ENCODE measurements at places on chromosomes 11 and 22. TPM values are rescaled to one million over a fixed set of nuclear protein-coding genes. Genes with fewer than 3 reads are reported as not detected.

SCARF2 gene
- polyA plus RNA-seq, result 0.07 TPM

APOA5 gene
- polyA plus RNA-seq, result not detected

GALNT18 gene
- not detected for polyA plus RNA-seq

OR8G5 gene
- polyA plus RNA-seq, result not detected

VPREB3 gene
- polyA plus RNA-seq, result 0.92 TPM

GRCh38 chr11:15699978-15700377 lies 585.3 kb downstream of the INSC start:
- DNase-seq, result no peak

DNA sequence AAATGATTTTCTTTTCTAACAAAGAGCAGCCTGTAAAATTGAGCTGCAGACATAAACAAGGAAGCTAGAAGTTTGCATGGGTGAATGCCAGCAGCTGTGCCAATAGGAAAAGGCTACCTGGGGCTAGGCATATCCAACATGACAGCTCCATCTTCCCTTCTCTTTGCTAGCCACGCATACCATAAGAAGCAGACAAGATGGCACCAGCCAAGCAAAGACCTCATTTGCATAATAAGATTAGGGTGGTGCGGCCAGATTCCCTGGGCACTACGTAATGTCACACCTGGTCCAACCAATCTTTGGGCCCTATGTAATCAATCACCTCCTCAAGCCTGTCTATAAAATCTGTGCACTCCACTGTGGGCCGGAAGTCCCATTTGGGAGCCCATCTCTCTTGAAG lies 108.3 kb downstream of the SWAP70 start:
- DNase-seq, result no peak

DNA sequence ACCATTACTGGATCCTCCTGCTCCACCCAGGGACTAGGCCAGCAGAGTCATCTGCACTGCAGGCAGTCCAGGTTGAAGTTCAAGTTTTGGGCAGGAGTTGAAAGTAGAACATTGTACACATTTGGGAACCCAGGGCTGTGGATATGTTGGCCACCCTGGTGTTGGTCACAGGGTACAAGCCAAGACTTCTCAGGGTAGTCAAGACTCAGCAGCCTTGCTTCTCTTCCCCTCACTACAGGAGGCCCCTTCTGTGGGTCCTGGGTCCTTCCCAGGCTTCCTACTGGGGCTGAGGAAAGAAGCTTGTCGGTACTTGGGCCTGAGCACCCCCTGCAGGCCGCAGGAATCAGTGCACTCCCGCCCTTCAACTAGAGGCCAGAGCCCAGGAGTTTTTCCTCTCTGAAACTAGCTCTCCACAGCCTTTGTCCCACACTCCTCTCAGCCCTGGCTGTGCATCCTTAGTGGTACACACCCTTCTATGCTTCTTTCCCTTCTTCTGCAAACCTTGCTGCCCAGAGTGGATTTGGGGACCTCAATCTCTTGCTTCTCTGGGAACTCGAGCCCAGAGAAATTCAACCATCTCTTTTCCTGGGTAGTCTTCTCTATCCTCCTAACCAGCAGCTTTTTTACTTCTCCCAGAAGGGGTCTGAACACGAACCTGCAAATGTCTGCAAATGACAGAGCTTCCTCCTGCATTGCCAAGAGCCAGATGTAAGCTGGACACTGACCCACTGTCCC lies 2.6 kb upstream of the HPX start:
- peak; percentile 42 for DNase-seq

- no peak for DNase-seq
Observed at GRCh38 chr11:74268456-74268855, 43.0 kb downstream of the P4HA3 start.

- DNase-seq, result peak; percentile 73
Observed at GRCh38 chr22:46149512-46150033, 753 bp upstream of the PPARA start.

DNA sequence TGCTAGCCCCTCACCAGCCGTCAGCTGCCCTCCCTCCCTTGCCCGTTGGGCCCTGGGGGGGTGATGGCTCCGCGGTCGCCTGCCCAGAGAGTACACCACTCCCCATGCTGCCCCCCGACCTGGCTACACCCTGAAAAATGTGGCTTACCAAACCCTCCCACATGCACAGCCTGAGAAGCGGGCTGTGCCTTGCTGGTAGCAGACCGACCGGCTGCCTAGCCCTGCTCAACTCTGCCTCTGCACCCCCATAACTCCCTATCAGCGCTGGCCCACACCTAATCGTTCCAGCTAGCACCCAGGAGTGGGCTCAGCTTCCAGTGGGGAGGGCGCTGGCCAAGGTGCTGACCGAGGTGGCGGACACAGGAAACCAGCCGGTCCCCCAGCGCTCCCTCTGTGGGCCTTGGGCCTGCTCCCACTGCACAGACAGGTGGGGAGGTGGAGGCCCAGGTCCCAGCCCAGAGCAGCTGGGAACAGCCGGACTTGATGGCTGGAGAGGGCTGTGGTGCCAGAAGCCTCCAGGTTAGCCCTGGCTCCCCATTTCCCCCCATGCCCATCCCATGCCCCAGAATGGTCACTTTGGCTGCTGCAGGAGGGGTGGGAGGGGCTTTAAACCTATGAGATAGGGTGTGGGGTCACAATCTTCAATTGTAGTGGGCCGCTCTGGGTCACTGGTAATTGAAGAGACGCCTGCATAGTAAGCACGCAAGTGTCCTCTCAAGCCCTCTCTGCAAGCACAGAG lies 32.1 kb upstream of the PRODH start:
- no peak for DNase-seq

DNA sequence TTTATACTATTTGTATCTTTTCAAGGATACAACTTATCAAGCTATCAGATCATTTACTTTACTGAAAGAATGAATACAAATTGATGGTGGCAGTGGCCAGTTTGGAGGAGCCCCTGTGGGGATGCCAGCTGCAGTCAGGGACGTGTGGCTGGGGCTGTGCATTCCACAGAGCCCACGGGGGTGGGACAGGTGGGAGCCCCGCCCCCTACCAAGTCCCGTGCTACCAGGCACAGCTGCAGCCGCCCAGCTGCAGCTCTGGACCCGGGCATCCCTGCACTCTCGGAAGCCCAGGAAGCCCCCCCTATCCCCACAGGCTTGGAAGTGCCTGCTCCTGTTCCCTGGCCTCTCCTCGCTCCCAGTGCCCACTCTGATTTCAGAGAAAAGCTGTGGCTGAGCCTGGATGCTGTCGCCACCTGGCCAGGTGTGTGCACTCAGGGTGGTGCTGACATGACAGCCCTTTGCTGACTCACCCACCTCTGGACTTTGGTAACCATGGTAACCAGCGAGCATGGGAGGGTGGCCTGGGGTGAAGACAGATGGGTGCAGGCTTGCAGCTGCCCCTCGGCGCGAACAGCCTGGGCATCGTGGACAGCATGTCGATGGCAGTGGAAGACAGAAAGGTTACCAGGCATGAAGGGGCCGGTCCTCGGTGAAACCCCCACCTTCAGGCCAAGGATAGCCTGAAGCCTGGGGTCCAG lies 138.1 kb downstream of the SBF2 start:
- DNase-seq, result no peak

DNA sequence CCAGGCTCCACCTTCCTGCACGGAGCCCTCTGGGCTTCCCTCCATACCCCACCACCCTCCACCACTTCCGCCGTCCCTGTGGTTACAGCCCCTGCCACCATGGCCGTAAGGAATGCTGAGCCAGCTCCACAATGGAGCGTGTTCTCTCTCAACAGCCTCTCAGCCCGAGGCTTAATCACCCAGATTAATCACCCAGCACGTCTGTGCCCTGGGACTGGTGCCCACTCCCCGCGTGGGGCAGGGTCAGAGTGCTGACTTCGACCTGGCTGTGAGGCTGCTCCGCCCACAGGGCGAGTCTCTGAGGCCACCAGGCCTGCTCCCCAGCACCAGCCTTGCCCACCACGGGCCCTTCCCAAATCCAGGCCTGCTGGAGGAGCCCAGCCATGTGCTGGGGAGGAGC lies 4.0 kb upstream of the TH start:
- no peak for DNase-seq

DNA sequence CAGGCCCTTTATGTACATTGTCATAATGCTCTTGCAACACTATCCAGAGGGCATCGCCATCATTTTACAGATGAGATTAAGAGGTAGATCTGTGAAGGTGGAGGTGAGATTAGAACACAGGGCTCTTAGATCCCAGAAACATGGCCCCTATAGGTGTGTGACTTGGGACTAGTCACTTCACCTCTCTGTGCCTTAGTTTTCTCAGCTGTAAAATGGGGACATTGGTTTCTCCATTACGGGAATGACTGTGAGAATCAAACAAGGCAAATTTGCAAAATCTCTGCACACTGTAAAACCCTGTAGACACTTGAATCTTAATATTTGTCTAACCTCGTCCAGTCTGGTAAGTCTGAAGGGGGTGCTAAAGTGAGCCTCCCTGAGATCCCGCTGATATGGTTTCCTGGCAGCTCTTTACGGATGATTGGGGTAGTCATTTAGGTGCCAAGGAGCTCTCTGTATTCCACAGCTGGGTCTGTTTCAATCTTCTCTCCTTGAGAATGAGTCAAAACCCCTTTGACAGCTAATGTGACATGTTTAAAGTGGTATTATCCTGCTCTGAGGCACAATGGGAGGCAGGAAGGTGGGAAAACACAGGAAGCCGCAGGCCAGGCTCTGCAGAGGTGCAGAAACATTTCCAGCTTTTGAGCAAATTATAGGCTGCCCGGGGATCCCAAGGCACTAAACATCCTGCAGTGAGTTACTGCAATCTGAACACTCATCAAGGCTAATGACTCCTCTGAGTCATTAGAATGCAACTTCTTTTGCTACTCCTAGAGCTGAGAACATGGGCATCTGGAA lies 140.8 kb downstream of the CCDC81 start:
- no peak for DNase-seq

DNA sequence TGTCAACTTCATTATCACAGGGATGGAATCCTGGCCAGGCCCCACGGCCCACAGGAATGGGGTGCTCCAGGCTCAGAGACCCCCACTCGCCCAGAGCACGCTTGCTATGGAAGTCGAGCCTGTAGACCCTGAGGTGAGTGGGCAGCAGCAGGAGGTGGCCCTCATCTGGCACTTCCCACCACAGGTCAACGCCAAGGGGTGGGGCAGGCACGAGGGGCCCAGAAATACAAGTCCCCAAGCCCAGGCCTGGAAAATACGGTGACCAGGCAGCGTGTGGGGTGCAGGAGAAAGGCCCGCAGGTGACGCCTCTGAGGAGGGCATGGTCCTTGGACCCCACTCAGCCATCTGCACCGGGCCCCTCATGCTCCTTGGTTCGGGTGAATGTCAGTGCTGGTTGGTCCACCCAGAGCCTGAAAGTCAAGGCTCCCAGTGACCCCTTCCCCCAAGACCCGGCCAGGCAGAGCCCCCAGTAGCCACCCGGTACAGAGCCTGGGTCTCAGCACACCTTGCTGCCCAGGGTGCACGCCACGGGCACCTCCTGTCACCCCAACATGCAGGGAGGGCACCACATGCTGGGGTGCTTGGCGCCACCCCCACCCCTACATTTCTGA lies 2.4 kb downstream of the MOB2 start:
- DNase-seq, result no peak

DNA sequence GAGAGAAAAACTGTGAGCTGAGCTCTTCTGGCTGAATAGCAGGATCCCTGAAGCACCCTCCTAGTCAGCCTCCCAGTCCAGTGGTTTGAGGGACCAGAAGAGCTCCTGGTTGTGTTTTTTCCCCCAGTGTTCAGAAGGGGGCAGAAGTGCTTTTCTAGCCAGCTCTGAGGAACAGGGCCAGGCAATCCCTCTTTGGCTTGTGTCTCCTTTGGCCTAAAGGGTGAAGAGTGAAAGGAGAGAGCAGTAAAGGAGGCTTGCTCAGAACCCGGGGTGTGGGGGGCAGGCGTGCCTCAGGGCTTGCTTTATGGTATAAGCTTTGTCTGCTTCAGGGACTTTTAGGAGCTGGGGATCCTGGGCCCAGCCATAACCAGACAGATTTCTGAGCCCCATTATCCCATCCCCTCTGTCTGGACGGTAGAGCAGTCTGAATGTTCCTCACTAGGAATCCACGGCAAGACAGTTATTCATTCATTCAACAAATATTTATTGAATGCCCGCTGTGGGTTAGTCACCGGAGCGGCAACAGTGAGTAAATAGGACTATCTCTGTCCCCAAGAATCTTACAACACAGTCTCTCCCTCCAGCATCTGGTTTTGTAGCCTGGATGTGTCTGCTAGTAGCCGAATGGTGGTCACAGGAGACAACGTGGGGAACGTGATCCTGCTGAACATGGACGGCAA lies 14.5 kb downstream of the ACP2 start:
- peak; percentile 19 for DNase-seq

GRCh38 chr11:43746670-43747069 lies 66.1 kb downstream of the HSD17B12 start:
- no peak for DNase-seq

DNA sequence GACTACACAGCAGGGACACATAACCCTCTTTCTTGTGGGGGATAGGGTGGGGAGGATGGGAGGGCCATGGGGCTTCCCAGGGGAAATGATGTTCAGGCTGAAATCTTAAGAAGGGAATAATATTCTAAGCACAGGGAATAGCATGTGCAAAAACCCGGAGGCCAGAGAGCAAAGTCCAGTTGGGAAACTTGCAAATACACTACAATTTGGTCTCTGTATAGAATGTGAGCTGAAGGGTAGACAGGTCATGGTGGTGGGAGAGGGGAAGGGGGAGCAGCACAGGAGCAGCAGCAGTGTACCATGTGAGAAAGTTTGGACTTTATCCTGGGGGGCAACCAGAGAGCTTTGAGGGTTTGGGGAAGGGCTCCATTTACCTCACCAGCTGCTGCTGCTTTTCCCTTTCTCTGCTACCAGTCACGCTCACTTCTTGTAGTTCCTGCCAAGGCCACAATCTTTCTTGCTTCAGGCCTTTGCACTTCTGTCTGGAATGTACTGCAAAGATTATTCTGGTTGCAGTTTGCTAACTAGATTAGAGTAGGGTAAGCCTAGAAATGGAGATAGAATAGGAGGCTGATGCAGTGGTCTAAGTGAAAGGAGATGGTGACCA lies 43.0 kb downstream of the KREMEN1 start:
- DNase-seq, result no peak

DNA sequence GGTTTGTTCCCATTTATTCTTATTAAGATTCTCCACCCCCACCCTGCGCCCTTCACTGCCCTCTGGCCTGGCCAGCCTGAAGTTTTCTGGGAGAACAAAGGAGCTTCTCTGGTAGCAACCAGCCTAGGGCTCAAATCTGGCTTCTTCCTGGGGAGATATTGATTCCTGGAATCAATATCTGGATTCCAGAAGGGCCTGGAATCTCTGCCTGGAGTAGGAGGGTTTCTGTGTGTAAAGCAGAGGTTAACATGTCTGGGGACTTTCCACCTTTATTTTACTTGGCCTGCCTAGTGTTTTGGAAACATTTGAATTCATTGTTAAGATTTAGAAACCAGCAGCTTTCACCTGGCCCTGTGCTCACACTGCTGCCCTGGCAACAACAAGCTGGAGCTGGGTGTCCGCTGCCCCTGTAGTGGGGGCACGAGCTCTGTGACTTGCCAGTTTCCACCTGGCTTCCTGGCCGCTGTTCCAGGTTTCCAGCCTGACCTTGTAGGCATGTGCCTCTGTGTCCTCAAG lies 5.5 kb downstream of the C11orf91 start:
- no peak for DNase-seq

DNA sequence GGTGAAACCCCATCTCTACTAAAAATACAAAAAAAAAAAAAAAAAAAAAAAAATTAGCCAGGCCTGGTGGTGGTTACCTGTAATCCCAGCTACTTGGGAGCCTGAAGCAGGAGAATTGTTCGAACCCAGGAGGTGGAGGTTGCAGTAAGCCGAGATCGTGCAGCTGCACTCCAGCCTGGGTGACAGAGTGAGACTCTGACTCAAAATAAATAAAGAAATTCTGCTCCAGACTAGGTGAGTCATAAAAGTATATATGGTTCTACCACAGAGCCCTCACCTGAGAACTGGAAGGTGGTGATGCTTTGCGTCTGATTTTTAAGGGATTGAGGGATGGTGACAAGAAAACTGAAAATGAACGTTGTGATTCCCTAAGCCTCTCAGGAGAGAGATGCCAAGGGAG lies 58.4 kb downstream of the NTM start:
- DNase-seq, result no peak

- no peak for DNase-seq
Observed at GRCh38 chr11:130515829-130516553, 67.5 kb downstream of the ADAMTS15 start.
